ENCODE measurements at places on chromosomes 2 and 18.

DNA sequence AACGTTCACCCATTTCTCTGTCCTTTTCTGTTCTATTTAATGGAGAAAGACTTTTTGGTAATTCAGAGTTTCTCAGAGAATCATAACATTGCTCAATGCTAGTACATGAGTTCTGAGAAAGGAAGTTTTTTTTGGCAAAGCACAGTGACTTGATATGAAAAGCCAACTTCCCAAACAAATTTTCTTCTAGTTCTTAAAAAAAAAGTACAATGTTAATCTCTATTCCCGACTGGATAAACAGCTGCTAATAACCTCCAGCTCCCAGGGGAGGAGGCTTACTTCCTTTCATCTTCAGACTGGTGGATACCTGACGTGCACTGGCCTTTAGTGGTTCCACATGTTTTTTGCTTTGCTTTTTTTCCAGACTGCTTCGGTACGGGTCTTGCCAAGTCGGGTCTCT, 284.6 kb upstream of the CCDC68 start:
- no peak for DNase-seq

DNA sequence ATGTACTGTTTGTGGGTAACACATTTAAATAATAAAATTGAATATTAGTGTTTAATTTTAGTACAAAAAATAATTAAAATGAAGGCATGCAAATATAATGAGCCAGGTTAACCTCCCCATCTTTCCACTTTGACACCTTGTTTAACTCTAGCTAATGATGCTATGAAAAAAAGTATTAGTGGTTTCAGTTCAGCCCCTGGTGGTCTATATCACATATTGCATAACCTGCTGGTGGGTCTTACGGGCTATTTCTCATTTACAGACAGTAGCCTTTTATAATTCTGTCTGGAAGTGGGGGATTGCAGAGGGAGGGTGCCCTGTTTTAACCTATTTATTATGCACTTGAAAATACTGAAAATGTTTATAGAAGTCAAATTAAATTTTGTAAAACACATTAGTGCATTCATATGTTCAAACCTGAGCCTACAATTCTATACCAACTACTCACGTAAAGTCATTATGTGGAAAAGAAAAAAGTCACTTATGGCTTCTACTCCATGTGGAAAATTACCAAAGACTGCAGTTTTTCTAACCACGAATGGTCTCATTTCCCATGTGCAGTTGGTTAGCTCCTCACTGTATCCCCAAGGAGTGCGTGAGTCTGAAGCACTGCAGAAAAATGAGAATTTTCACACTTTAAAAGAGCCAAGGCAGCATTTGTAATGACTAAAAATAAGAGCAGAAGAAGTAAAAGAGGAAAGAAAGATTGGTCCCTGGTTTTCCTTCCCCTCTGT, 381.0 kb downstream of the MTX2 start:
- no peak for DNase-seq

GRCh38 chr18:48973731-48974130, 23.0 kb upstream of the SMAD7 start:
- DNase-seq: peak; percentile 30

DNA sequence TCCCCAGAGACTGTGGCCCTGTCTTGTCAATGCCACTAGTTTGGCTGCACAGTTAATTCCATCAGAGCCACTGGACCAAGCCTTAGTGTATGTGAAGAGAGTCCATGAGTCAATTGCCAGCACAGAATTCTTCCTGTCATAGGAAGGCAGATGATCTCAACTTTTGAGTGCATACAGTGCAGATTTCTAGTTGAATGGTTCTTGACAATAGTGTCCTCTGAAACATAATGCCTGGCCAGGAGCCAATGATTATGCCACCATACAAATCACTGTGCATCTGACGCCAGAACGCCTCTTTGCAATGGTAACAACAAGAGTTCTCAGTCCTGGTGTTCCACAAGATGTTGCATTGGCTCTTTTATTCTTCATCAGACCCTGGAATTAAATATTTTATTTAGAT, 7.1 kb downstream of the NEUROD1 start:
- DNase-seq: no peak

DNA sequence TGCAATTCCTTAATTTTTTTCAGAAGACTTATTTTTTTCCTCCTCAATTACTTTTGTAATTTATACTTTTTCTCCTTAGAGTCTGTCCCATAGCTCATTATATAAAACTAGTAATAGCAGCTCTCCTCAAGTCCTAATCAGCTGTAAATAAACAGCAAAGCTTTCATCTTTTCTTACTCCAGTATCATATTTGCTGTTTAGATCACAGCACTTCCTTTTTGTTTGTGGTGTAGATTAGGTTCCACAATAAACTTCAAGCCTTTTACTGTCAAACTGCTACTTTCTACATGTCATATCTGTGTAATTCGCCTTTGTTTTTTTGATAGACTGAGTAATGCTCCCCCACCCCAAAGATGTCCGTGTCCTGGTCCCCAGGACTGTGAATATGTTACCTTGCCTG, 25.5 kb downstream of the GCG start:
- no peak for DNase-seq

GRCh38 chr2:4144731-4145130, 441.4 kb downstream of the DCDC2C start:
- no peak for DNase-seq

- DNase-seq: peak; percentile 22
Measured at GRCh38 chr2:207239754-207240494, 74.2 kb upstream of the KLF7 start.

DNA sequence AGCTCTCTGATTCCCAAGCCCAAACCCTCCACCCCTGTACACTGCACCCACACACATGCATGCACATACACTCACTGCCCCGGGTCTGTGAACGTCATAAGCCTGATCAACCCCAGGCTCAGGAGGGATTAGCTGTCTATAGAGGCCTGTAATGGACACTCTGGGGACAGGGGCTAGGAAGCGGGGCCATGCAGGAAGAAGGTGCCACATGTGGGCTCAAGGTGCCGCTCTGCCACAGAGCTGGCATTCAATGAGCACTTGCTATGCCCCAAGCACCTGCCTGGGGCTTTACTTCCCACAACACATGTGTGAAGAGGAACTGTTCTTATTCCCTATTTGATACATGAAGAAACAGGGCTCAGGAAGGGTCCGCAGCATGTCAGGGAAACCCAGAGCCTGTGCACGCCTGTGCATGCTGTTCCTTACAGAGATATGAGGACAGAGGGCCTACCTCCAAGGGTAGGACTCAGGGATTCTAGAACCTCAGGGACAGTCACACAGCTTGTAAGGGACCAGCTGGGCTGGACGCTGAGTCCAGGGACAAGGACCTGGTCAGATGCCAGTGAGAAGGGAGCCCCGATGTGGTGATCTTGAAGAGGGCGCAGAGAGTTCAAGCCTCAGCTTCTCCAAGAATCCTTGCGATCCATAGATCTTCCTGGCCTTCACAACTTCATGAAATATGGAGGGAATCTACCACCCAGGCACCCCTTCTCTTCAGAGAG, 5.0 kb downstream of the BIN1 start:
- no peak for DNase-seq

GRCh38 chr2:162266460-162266760, 23.2 kb upstream of the FAP start:
- DNase-seq: no peak

DNA sequence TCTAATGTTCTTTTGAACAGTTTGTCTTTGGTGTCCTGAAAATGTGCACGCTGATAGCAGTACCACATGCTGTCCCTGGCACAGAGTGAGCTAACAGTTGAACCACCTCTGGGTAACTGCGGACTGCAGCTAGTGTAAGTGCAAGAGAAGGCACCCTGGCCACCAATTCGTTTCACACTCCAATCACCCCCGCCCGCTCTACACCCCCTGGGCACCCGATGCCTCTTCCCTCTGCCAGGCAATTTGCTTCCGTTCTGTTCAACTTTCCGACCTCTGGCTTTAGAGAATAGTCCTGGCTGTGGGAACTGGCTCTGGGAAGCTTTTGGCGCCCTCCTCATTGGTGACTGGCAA, 1.4 kb downstream of the DOCK10 start:
- no peak for DNase-seq

- no peak for DNase-seq
Measured at GRCh38 chr2:134590679-134591078, 128.1 kb downstream of the TMEM163 start.

GRCh38 chr2:203578759-203579643, 43.9 kb upstream of the RAPH1 start:
- DNase-seq: peak; percentile 56

DNA sequence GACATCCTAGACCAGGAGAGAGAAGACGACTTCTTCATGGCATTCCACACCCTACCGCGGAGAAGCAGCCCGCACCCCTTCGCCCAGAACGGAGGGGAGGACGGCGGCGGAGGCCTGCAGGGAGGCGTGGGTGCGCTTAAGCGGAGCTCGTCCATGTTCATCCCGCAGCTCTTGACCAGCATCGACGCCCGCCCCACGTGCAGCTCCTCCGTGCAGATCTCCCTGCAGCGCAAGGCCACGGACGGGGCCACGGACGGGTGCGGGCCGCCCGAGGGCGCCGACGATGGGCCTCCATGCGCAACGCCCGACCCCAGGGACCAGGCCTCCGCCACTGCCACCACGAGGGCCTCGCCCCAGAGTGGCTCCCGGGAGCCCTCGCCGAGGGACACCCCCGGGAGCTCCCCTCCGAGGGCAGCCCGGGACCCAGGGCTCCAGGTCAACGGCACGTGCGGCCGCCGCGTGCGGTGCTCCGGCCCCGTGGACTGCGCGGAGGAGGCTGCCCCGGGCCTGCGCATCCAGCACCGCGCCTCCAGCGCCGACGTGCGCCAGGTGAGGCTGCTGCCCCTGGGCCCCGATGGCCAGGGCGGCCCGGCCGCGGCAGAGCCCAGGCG, 211.8 kb downstream of the NEDD4L start:
- no peak for DNase-seq

- DNase-seq: no peak
Measured at GRCh38 chr2:157952558-157952957, 76.4 kb upstream of the ACVR1 start.

DNA sequence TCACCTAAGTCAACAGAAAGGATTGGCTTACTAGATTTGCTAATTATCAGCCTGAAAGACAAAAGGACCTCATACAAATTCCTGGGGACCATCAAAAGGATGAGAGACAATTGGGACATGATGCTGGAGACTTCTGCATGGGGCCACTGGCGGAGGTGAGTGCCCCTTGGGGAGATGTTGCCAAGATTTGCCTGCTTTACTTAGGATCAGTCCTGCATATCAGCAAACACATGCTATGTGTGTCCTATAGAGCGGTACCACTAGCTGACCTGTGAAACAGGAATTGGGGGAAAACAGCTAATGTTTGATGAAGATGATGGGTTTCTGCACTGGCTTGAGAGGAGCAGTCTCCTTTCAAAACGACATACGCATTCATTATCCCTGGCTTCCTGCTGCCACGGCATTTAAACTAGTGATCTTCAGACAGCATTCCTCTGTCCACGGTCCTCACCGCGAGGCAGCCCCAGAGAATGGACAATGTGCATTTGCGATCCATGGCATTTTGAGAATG, 104.2 kb downstream of the TGIF1 start:
- DNase-seq: no peak

DNA sequence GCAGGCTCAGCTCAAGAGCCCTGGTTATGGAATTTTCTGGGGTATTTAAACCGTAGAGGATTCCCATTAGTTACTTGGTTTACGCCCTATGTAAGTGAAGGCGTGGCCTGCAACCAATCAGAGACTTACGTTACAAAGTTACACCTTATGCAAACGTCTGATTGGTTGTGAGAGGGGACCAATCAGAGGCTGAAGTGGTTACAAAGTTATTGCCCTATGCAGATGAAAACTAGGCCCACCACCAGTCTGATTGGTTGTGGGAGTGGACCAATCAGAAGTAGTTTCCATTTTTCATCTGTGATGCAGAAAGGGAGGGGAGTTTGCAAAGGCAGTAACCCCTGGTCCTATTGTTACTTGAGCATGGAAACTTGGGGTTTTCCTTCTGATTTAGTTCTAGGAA, 49.1 kb downstream of the DLGAP1 start:
- no peak for DNase-seq

DNA sequence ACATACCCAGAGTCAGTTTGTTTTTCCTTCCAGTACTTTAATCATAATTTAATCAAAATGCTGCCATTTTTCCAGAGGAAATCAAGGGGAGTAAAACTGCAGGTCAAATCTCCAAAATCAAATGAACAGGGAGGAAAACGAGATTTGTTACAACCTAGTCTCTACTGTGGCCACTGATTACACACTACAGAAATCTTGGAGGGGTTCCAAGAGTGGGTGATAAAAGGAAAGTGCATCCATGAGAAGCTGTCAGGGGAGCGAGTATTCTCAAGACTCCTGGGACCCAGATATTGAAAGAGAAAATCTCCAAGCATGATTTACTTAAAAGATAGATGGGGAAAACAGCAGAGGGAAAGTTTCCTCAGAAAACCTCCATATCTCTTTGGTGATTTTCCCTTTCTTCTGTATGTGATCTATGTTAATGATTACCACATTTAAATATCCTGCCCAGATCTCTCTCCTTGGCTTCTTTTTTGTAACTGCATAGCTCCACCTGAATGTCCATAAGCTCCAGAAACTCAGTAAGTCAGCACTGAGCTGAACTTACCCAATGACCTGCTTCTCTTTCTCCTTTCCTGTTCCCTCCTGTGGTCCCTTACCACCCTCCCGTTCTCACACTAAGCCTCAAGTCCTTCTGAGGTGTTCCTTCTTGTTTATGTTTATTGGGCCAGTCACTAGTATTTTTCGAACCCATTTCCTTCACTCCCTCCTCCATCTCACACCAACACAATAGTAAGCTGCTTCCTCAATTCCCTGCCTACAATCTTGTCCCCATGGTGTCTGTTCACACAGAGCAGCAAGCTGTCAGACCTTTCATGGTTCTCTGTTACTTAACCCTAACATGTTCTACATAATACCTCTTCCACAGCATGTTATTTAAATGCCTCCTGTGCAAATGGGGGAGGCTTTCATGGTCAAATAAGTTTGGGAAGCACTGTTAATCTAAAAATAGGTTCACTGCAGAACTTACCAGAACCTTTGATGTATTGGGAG, 73.9 kb upstream of the TWSG1 start:
- no peak for DNase-seq

- DNase-seq: no peak
Measured at GRCh38 chr18:5376986-5377385, 81.5 kb upstream of the ZBTB14 start.

- DNase-seq: no peak
Measured at GRCh38 chr2:166727095-166727494, 161.2 kb upstream of the XIRP2 start.

Data from NCI-H226 (cell line).